Activated T-helper 17 cell treated with anti-CD3 and anti-CD28 coated beads, Interleukin-2, amount 50 U/mL, for 72 hours (primary cell): ENCODE measurements at places on chromosomes 2 and 18.

DNA sequence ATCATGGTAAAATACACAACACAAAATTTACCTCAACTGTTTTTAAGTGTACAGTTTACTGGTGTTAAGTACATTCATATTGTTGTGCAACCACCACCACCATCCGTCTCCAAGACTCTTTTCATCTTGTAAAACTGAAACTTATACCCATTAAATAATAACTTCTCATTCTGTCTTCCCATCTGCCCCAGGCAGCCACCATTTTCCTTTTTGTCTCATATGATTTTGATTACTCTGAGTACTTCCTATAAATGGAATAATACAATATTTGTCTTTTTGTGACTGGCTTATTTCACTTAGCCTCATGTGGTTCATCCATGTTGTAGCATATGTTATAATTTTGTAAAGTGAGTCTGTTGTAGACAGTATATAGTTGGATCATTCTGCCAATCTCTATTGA is 82.7 kb downstream of the ALMS1 start:
- H3K4me1 ChIP-seq: no peaks in the 10 kb centered on the region
- no peak overlapping the region for H3K4me3 ChIP-seq
- no peak for ATAC-seq

- H3K27me3 ChIP-seq: no peaks in the 10 kb centered on the region
- no peak overlapping the region for H3K4me3 ChIP-seq
- no peaks in the 10 kb centered on the region for H3K36me3 ChIP-seq
- no peak for ATAC-seq
- H3K4me1 ChIP-seq: no peaks in the 10 kb centered on the region
These were observed 238.2 kb downstream of the GCA start for GRCh38 chr2:162581959-162582798.

- H3K36me3 ChIP-seq: no peaks in the 10 kb centered on the region
- no peak overlapping the region for H3K4me3 ChIP-seq
- H3K4me1 ChIP-seq: peaks cover 7% of the 10 kb centered on the region
- ATAC-seq: no peak
- H3K27me3 ChIP-seq: peaks cover 37% of the 10 kb centered on the region
These were observed 570.7 kb downstream of the PLCL1 start for GRCh38 chr2:198375083-198375410.

DNA sequence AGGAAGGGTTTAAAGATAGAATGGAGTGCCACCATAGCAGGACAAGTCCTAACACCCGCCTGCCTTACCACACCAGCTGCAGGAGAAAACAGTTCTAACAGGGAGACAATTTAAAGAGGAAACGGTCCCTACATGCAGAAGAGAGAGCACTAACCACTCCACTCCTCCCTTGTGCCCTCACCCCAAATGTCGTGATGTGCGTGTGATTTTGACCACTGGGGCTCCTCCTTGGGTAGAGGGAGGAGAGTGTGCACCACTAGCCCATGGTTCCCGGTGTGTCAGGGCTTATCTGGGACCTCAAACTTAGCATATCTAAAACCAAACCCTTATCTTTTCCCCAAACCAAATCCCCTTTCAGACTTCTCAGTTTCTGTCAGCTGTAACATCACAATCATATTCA is 105.5 kb upstream of the CCDC68 start:
- no peaks in the 10 kb centered on the region for H3K4me1 ChIP-seq
- peaks cover 9% of the 10 kb centered on the region for H3K27me3 ChIP-seq
- no peak overlapping the region for H3K4me3 ChIP-seq
- no peak overlapping the region for H3K27ac ChIP-seq
- ATAC-seq: no peak
- H3K36me3 ChIP-seq: no peaks in the 10 kb centered on the region

DNA sequence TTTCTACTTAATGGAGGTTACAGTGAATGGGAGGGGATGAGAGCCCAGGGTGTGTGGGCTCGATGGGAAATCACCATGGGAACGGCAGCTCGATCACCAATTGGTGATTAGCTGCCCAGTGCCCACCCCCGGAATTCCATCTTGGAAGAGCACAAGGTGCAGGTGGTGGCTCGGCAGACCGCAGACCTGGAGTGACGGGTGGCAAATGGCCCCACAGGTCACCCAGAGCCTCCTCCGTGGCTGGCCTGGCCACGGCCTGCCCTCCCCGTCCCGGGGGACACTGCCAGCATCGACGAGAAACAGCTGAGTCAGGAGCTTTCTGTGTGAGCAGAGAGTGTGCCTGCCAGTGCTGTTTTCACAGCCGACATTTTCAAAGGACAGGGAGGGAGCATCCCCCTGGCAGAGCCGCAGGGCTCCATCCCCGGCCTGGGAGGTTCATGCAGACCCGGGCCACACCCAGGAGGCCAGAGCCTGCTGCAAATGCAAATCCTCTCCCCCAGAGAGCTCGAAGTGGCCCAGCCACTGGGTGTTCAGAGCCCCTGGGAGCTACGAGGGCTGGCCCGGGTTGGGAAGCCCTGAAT is 176.4 kb upstream of the MYT1L start:
- H3K4me3 ChIP-seq: no peak overlapping the region
- no peak for ATAC-seq
- no peaks in the 10 kb centered on the region for H3K36me3 ChIP-seq
- no peaks in the 10 kb centered on the region for H3K4me1 ChIP-seq
- H3K27me3 ChIP-seq: peaks cover 12% of the 10 kb centered on the region

- H3K36me3 ChIP-seq: no peaks in the 10 kb centered on the region
- H3K27ac ChIP-seq: no peak overlapping the region
- no peak for ATAC-seq
- no peaks in the 10 kb centered on the region for H3K4me1 ChIP-seq
- H3K27me3 ChIP-seq: peaks cover 7% of the 10 kb centered on the region
These were observed 74.3 kb upstream of the CYRIA start for GRCh38 chr2:16739778-16740581.

DNA sequence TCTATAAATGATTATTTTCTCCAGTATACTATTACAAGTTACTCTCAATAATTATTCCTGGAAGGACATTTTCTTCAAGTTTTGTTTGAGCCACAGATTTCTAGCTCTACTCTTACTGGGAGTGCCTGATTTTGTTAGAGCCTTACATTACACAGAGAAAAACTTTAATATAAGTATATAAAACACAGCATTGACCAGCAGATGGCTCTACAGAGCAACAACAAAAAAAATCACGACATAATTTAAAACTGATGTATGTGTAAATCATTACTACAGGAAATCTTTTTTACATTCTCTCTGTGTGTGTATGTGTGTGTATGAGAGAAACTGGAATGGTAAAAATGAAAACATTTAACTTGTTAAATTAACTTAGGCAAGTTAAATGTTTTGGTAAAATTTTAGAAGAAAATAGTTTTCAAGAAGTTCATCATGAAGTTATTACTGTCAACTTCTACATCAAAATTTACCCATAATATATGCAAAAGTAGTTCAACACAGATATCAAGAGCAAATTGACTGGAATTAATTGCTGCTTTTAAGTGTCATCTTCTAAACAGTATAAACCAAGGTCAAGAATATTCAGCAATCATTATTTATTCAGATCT is 103.3 kb downstream of the MDH1 start:
- no peaks in the 10 kb centered on the region for H3K36me3 ChIP-seq
- no peak overlapping the region for H3K4me3 ChIP-seq
- no peaks in the 10 kb centered on the region for H3K27me3 ChIP-seq
- H3K4me1 ChIP-seq: no peaks in the 10 kb centered on the region
- no peak for ATAC-seq
- no peak overlapping the region for H3K27ac ChIP-seq

DNA sequence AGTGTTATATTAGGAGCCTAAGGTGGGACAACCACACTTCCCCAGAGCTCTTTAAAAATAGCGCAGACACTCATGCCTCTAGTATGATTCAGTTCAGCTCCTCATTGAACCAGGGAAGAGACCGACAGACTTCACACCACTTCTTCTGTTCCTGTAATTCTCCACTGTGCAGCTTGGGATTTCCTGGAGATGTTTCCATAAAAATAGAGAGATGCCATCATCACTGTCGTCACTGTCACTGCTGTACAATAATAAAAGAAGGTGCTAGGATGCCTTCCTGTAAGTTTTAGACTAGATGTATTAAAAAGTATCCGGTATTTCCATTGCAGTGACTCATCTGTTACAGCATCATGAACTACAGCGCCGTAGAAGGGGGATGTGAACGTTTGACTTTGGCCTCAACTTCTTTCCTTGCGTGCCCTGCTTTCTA is 110.9 kb downstream of the FAM210A start:
- H3K4me3 ChIP-seq: peak overlapping the region; percentile 79
- no peaks in the 10 kb centered on the region for H3K36me3 ChIP-seq
- ATAC-seq: peak; percentile 47
- no peaks in the 10 kb centered on the region for H3K27me3 ChIP-seq

DNA sequence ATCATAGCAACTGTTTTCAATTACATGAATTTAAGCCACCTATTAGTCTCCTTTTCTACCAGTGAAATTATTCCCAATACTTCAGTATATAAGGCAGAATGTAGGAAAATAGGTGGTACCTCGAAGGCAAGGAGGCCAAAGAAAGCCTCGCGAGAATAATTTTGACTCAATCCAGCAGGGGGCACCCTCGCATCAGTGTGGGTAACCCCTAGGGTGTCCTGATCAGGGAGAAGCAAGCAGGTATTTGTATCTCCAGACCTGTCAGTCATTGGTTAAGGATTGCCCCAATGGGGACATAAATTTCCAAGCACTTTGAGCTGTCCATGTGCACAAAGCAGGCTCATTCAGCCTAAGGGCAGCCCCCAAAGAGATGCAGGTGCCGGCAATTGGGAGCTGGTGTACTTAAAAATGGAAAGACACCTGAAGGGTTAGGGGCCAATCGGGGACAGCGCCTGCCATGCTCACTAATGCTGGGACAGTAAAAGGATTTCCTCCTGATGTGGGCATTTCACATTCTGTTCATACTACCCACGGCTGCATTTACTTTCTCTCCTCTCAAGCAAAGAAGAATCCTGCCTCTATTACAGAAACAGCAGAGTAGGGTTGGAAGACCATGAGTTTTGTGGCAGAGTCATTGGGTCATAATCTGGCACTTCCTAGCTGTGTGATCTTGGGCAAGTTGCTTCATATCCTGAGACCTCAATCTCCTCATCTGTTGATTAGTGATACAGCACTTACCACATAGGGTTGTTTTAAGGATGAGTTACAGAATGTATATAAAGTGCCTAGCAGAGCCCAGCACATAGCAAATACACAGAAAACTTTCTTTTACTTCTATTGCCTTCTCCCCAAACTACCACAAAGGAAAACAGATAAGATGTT is 136.1 kb downstream of the ICOS start:
- H3K27ac ChIP-seq: no peak overlapping the region
- H3K4me3 ChIP-seq: no peak overlapping the region
- H3K4me1 ChIP-seq: peaks cover 4% of the 10 kb centered on the region
- ATAC-seq: peak; percentile 83
- H3K36me3 ChIP-seq: no peaks in the 10 kb centered on the region

GRCh38 chr2:204881655-204882054 is 336.4 kb downstream of the PARD3B start:
- H3K27ac ChIP-seq: no peak overlapping the region
- no peaks in the 10 kb centered on the region for H3K27me3 ChIP-seq
- no peaks in the 10 kb centered on the region for H3K36me3 ChIP-seq

DNA sequence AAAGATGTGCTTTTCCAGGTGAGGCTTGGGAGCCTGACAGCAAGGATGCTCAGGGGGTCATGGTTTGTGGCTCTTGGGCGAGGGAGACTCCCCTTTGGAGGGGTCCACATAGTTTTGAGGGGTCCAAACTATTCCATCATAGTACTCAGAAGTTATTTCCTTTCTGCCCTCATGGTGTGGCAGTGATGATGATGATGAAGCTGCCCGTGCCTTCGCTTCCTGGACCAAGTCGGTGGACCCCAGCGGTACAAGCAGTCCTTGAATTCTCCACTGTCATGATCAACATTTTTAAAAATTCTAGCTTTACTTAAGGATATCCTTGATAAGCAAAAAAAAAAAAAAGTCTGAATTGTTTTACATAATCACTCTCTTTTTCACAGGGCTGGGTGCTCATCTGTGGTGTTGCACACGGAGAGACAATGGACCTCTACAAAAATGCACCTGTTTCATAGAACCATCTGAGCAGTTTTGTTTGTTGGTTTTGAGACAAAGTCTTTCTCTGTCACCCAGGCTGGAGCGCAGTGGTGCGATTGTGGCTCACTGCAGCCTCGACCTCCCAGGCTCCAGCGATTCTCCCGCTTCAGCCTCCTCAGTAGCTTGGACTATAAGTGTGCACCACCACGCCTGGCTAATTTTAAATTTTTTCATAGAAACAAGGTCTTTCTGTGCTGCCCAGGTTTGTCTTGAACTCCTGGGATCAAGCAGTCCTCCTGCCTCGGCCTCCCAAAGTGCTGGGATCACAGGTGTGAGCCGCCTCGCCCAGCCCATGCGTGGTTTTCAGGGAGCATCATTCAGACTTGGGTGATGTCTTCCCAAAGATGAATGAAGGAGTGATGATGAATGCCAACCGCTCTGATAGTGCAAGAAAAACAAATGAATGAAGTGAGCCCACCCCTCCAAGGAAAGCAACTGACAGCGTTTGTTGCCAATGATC is 271.4 kb upstream of the HDAC4 start:
- no peak for ATAC-seq
- no peaks in the 10 kb centered on the region for H3K4me1 ChIP-seq
- H3K4me3 ChIP-seq: no peak overlapping the region
- no peak overlapping the region for H3K27ac ChIP-seq
- no peaks in the 10 kb centered on the region for H3K27me3 ChIP-seq

GRCh38 chr2:55518841-55519165 is 715 bp upstream of the CFAP36 start:
- peaks cover 39% of the 10 kb centered on the region for H3K36me3 ChIP-seq
- peak overlapping the region; percentile 100 for H3K27ac ChIP-seq
- H3K4me3 ChIP-seq: peak overlapping the region; percentile 100
- peaks cover 6% of the 10 kb centered on the region for H3K4me1 ChIP-seq
- peak; percentile 16 for ATAC-seq
- no peaks in the 10 kb centered on the region for H3K27me3 ChIP-seq

GRCh38 chr2:148819019-148819585 is 55.9 kb upstream of the KIF5C start:
- H3K4me3 ChIP-seq: no peak overlapping the region
- no peak overlapping the region for H3K27ac ChIP-seq
- peaks cover 13% of the 10 kb centered on the region for H3K4me1 ChIP-seq
